ENCODE measurements at places on chromosomes 11 and 22.

DNA sequence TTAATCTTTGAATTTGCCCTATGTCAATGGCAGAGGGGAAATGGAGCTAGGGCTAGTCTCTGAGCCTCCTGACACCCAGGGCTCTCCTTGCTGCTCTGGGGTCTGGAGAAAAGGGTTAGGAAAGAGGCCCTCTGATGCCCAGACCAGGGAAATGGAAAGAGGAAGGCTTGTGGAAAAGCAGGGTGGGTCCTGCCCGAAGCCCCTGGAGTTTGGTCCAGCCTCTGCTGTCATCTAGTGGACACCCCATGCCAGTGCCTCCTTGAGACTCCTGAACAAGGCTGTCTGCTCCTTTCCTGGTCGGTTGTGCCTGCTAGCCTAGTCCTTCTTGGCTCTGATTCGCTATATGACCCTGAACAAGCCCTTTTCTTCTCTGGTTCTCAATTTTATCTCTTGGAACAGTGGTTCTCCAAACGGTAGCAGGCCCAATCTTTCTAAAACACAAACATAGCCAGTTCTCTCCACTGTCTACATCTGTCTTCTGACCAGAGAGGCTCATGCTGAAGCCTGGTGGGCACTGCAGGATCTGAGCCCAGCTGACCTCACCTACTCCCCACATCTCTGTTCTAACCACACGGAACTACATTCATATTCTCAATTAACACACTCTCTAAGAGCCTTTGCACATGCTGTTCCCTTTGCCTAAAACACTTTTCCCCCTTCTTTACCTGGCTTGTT is 8.8 kb upstream of the PLA2G3 start:
- peak; percentile 22 for DNase-seq

- no peak for DNase-seq
Observed at GRCh38 chr11:31237819-31238760, 131.4 kb downstream of the DCDC1 start.

- DNase-seq = no peak
Observed at GRCh38 chr11:34988294-34989255, 72.2 kb downstream of the PDHX start.

DNA sequence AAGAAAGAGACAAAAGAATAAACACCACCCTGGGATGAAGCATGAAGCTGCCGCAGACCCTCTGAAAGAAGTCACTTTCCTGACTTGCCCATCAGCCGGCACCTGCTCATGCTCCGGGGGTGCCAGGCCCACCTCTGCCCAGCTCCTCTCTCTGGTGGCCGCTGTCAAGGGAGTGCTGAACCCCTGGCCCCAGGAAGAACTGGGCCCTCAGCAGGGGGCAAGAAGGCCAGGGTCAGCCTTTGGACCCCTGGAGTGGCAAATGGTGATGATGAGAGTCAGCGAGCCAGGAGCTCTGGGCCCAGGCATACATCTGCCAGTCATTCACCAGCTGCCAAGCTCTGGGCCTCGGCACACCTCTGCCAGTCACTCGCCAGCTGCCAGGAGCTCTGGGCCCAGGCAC is 17.4 kb downstream of the TTLL8 start:
- no peak for DNase-seq
